NCI-H2171 treated with DMSO at 0.1 percent for 48 hours (cell line): ENCODE measurements at places on chromosomes 1 and 21.

GRCh38 chr1:68958958-68959357, 462.1 kb upstream of the DEPDC1 start:
- DNase-seq = no peak

DNA sequence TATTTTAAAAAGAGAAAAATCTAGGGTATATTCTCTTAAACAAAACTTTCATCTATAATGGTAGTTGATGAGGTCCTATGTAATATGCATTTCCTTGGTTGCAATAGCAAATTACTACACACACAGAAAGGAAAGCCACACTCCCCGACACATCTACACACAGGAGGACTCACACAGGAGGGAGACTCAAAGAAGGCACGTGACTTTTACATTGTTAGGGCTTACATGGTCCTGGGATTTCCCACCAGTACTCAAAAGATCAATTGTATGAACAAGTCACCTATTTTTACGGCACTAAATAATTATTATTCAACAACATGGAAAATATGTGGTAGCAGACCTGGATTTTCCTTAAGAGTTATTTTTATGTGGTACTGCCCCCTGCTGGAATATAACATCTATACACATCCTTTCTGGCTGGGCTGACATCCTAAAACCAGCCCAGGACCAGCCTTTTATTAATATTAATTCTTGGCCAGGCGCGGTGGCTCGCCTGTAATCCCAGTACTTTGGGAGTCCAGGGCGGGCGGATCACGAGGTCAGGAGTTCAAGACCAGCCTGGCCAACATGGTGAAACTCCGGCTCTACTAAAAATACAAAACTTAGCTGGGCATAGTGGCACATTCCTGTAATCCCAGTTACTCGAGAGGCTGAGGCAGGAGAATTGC, 33.9 kb upstream of the LGALS8 start:
- peak; percentile 58 for DNase-seq

DNA sequence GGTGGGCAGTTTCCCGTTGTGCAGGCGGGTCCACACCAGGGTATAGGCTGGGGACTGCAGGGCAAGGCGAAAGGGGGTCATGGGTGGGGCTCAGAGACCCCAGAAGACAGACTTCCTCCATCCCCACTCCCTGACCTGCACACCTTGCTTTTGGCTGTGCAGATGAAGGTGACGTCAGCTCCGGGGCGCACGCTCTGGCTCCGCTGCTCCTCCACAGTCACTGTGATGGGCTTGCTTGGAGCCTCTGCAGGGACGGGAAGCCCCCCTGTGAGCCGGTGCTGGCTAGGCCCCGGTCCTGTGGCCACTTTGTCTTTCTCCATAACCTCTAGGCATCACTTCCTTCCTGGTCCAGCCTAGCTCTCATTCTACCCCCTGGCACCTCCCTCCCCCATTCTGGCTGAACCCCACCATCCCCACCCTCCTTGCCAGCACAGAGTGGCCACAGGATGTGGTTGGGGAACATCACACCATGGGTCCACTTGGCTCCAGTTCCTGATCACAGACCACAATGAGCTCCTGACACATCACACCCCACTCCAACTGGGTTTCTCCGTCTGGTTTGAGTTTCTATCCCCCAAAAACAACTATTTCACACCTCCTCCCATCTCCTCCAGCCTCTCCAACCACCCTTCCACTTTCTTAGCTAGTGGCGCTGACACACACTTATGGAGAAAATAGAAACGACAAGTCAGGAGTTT, 45.2 kb downstream of the LDLRAD2 start:
- DNase-seq = no peak

DNA sequence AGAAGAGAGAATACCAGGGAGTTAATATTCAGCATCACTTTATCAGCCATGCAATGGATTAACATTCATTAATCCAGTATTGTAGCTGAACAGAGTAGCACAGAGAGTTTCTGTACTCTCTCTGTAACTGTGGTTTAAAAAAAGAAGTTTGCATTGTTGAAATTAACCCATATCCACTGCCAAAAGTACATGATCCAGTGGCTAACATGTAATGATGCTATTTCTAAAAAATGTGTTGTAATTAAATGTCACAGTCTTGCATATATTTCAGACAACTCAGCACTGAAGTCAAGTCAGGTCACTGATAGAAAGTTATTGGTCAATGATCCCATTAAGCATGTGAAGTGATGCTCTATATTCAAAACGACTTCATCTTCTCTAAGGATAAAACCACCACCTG, 141.3 kb downstream of the NRIP1 start:
- no peak for DNase-seq

- no peak for DNase-seq
Measured at GRCh38 chr1:150176593-150176992, 26.9 kb downstream of the PLEKHO1 start.

- no peak for DNase-seq
Measured at GRCh38 chr1:210797422-210797821, 336.5 kb downstream of the KCNH1 start.

DNA sequence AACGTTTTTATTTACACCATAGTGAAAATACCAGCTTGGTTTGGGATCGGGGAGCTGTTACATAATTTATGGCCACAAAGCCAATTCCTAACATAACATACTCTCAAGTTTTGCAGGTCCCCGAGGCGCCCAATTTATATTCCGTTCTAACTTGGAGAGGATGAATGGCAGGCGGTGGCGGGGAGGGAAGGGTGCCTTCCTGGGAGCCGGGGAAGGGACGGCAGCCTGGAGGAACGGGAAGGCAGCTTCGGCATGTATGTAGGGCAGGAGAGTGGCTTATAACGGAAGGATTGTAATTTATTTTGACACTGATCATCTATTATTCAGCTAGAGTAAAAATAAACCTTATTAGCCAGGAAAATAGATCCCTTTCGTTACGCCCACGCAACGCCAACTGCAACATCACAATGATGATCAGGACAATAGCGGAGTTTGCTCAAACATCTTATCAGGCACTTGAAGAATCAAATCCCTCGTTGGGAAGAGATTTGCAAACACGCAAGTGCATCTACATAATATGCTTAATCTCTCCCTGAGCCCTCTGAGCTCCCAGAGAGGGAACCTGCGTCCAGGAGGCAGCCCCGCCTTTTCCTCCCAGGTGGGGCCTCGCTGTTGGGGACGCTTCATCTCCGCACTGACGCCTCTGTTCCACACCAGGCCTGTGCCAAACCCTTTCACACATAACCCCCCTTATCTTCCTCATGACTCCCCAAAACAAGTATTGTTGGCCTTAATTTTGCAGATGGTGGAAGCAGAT, 93.7 kb upstream of the C1orf174 start:
- no peak for DNase-seq

GRCh38 chr21:40355076-40355475, 487.8 kb downstream of the PCP4 start:
- no peak for DNase-seq

- no peak for DNase-seq
Measured at GRCh38 chr1:161491472-161491871, 13.8 kb upstream of the FCGR2A start.

- DNase-seq = no peak
Measured at GRCh38 chr1:247865416-247865815, 8.4 kb downstream of the TRIM58 start.

DNA sequence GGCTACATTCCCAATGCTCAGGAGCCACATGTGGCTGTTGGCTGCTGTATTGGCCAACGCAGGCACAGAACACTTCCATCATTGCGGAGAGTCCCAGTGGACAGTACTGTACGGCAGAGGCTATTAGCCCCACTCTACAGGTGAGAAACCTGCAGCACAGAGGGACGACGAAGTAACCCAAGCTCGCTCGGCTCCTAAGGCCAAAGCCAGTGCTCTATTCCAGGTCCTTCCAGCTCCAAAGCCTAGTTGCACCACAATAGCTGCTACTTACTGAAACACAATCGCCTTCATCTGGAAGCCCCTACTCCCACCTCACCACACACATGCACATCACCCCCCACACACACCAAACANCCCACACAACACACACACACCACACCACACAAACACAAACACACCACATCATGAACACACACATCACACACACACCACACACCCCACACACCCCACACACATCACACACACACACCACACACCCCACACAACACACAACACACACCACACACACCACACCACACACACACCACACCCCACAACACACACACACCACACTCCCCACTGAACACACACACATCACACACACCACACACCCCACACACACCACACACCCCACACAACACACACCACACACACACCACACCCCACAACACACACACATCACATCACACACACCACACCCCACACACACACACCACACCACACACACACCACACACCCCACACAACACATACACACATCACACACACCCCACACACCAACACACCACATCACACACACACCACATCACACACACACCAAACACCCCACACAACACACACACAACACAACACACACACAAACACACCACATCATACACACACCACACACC, 3.2 kb downstream of the LYPD8 start:
- no peak for DNase-seq

- no peak for DNase-seq
Measured at GRCh38 chr1:156078728-156079127, 3.5 kb downstream of the MEX3A start.

DNA sequence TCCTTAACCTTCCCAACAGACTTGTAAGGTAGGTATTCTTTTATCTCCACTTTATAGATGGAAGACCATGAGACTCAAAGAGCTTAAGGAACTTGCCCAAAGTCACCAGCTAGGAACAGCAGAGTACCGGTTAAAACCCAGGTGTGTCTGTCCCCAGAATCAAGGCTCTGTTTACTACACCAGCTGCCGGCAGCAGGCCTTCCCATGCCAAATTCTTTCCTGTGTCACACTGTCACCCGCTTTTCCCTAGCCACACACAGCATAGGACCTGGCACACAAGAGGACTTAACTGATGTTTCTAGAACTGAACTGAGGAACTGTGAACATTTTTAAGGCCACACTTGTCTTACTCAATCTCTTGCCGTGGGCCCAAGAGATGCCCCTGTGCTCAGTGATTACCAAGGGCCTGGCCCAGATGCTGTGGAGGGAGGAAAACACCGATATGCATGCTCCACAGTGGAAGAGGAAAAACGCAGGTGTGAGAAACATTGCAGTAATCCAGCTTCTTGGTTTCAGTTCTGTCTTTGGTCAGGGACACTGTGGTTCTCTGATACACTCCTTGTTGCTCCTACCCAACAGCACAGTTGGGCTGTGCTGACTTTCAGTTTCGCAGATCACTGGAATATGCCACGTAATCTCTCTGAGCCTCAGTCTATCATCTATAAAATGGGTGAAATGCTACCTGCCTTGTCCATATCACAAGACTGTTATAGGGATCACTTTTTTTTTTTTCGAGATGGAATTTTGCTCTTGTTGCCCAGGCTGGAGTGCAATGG, 13.9 kb upstream of the LY9 start:
- no peak for DNase-seq

DNA sequence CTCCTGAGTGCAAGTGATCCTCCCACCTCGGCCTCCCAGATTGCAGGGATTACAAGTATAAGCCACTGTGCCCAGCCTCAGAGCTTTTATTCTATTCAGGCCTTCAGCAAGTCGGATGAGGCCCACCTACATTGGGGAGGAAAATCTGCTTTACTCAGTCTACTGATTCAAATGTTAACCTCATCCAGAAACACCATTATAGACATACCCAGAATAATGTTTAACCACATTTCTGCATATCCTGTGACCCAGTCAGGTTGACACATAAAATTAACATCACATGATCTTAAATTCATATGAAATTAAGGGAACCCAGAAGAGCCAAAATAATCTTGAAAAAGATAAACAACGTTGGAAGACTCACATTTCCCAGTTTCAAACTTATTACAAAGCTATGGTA, 14.9 kb downstream of the IL20 start:
- DNase-seq = no peak

DNA sequence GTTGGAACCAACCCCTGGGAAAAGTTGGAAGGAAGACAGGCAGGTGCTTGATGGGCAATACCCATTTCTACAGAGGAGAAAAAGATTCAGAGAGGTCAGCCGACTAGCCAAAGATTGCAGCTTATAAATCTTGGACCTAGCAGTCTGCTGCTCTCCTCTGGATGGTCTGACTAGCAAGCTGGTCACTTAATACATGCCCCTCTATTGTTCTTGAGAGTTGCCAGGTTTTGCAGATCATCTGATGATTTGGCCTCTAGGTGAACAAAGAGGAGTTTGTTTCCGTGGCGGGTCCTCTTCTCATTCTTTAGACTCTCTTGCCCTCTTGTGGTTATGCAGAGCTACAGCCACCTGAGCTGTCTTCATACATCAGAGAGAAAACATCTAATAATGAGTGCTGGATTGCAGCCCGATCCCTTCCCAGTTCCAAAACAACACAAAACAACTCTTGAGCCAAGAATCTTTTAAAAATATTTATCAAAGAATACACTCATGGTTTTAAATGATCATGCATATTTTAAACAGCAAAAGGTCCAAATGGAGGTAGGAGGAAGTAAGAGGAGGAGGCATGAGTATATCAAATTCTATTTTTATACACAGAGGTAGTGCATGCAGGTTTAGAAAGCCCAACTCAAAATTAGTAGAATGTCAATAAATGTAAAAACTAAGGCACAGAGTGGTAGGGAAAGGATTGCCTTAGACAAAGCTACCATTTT, 115.7 kb downstream of the SLC30A10 start:
- DNase-seq = peak; percentile 87

DNA sequence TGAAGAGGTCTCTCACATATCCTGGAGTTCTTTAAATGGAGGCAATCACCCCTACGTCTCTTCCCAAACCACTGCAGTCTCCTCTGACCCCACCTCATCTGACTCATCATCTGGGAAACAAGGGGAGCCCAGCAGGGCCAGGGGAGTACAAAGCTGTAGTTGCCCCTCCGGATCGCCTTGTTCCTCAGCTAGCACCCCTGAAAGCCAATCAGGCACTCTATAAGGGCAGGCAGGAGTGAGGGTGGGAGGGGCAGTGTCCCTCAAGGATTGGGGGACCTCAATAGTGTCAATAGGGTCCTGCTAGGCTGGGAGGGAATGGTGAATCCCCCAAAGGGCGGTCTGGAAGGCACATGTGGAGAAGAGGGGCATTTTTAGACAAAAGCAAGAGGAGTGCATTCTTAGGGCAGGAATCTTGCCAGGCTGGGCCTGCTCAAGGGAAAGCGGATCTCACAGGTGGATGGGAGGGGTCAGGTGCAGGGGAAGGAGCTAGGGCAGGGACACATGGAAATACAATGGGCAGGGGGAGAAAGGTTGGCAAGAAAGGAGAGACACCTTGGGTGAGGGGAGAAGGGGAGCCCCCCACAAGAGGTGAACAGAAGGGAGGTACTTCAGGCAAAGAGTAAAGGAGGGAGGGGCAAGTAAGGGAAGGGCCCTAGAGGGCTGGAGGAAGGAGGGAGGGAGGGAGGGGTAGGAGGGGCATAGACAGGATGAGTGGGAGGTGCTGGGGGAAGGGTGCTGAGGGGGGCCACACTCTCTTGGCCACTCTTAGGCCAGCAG, 5.8 kb downstream of the SHISA4 start:
- no peak for DNase-seq

DNA sequence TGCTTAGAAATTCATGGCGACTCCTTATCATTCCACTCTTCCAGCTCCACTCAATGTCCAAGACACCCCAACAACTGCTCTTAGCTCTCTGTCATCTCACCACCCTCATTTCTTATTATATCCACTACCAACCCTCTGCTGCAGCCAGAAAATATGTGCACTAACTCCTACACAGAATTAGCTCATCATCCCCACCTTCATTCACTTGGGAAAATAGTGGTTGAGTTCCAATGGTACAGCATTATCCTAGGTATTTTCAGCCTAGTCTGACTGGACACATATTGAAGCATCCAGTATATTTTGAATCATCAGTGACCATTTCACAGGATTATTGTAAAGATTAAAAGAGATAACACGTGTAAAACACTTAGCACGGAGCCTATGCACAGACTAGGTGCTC, 16.7 kb upstream of the VSIG8 start:
- no peak for DNase-seq

- DNase-seq = peak; percentile 68
Measured at GRCh38 chr1:58287894-58288623, 258.5 kb downstream of the OMA1 start.

GRCh38 chr1:221573756-221574155, 168.1 kb downstream of the DUSP10 start:
- peak; percentile 16 for DNase-seq
